ENCODE measurements at places on chromosomes 16 and 17.
A peak's percentile ranks its signal among the peaks of the same experiment; 100 is the strongest.

GRCh38 chr17:69609473-69610305, 195.2 kb downstream of the MAP2K6 start:
- DNase-seq: no peak

GRCh38 chr17:82586576-82587233, 61.5 kb downstream of the WDR45B start:
- no peak for DNase-seq

DNA sequence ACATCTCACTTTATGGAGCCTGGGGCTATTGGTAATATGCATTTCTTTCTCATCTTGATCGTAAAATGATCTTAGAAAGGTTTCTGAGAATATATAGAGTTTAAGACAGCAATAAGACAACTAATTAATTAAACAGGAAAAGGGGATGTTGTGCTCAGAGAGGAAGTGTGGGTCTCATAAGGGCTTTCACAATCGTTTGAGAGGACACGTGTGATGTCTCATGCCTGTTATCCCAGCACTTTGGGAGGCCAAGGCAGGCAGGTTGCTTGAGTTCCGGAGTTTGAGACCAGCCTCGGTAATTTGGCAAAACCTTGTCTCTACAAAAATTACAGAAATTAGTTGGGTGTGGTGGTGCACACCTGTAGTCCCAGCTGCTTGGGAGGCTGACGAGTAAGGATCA, 295.6 kb downstream of the WWOX start:
- no peak for DNase-seq

DNA sequence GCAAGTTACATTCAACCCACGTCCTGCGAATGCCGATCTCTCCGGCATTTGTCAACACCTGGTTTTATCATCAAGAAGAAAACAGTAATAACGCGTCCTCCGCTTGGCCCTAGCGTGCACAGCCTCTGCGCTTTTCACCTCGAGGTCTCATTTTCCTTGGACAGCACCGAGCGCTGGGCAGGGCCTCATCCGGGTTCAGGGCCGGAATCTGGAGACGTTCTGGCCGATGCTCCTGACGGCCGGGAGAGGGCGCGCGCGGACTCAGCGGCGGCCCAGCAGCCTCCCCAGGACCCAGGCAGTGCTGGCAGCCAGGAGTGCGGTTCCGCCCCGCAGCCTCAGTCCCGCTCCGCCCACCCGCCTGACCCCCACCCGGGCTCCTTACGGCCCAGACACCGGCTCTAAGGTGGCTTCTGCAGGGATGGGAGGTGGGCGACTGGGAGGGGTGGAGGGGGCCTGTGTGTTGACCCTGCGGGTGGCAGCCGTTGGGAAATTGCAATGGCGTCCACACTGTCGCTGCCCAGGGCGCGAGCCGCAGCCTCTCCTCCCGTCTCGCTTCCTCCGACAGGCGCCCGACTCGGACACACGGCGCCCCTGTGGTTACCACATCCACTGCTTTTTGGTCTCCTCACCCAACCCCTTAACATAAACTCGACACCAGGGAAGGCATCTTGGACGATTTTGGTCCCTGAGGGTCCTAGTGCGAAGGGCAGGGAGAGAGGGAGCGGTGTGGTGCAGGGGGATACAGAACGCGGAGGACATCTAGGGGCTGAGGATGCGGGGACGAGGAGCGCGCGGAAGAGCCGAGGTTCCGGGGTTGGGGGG, 7.4 kb upstream of the FLYWCH1 start:
- peak; percentile 83 for DNase-seq

- DNase-seq: peak; percentile 76
Measured at GRCh38 chr16:50547340-50548124, 664 bp upstream of the NKD1 start.
